Caki2 (cell line): ENCODE measurements at places on chromosomes 1 and 21. TPM values are rescaled to one million over a fixed set of nuclear protein-coding genes. Genes with fewer than 3 reads are reported as not detected.
A peak's percentile ranks its signal among the peaks of the same experiment; 100 is the strongest.

GRCh38 chr1:92951141-92951582 is 10.1 kb downstream of the DIPK1A start:
- DNase-seq, result peak; percentile 74

The SYPL2 gene
- total RNA-seq, result not detected in 2 replicates

DNA sequence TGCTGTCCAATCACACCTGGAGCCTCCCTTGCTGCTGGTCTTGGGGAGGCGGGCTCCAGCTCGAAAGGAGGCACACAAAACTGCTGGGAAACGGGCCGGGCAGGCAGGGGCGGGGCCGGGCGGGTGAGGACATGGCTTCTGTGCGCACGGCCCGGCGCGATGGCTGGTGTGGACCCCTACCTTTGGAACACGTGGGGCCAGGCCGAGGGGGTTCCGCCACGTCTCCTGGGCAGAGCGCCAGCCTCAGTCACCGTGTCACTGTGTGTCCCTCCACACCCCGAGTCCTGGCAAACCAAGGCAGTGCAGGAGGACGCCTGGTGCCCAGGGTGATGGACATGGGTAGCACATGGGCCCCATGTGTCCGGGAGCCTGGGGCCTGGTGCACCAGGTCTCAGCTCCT is 42.0 kb upstream of the ADARB1 start:
- DNase-seq, result no peak

The FAF1 gene
- 23.7 and 75.4 TPM in 2 replicates for total RNA-seq

The SLC6A9 gene
- 0.20 TPM in 1 of 2 replicates, not detected in the other for total RNA-seq

- DNase-seq, result no peak
Observed at GRCh38 chr1:39759436-39759726, 11.8 kb downstream of the OXCT2 start.

DNA sequence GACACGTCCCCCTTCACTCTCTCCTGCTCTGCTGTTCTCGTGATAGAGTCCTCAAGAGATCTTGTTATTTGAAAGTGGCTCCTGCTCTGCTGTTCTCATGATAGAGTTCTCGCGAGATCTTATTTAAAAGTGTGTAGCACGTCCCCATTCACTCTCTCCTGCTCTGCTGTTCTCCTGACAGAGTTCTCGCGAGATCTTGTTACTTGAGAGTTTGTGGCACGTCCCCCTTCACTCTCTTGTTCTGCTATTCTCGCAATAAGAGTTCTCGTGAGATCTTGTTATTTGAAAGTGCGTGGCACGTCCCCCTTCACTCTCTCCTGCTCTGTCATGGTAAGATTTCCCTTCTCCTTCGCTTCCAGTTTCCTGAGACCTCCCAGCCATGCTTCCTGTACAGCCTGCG is 47.9 kb downstream of the SMYD3 start:
- no peak for DNase-seq

DNA sequence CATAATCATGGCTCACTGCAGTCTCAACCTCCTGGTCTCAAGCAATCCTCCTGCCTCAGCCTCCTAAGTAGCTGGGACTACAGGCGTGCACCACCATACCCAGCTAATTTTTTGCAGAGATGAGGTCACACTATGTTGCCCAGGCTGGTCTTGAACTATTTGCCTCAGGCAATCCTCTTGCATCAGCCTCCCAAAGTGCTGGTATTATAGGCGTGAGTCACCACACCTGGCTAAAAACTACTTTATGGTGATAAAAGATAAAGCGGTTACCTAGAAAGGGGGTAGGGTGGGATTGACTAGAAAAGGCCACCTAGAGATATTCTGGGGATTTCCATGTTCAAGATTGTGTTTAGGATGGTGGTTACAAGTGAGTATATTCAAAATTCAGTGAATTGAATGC is 5.0 kb downstream of the TSTD1 start:
- DNase-seq, result no peak

- DNase-seq, result no peak
Observed at GRCh38 chr1:38814444-38814983, 45.1 kb downstream of the RRAGC start.

The ST7L gene
- total RNA-seq, result 11.2 and 12.8 TPM in 2 replicates

The LCE3E gene
- total RNA-seq, result not detected in 2 replicates

GRCh38 chr1:187129132-187129531 is 300.4 kb downstream of the PLA2G4A start:
- no peak for DNase-seq

The NHLH1 gene
- not detected in 2 replicates for total RNA-seq

The LAD1 gene
- 3.6 TPM in 1 of 2 replicates, not detected in the other for total RNA-seq

DNA sequence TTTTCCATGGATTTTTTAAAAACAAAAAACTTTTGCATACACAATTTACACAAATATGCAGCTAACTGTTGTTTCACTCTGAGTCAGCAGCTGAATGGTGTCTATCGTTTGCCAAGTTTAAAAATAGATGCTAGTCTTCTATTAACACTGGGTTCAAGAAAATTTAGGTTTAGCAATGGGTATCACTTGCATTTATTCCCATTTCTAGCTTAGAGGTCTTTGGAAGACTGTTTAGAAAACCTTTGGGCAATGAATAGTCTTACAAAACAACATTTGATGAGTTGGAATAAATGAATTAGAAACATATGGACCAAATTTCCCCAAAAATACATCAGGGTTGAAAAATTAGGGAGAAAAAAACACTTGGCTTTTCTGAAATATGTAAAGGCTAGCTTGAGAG is 165.8 kb downstream of the LYPLAL1 start:
- DNase-seq, result no peak

The ANKRD65 gene
- not detected in 2 replicates for total RNA-seq

GRCh38 chr1:77406661-77407060 is 124.8 kb downstream of the AK5 start:
- DNase-seq, result no peak

DNA sequence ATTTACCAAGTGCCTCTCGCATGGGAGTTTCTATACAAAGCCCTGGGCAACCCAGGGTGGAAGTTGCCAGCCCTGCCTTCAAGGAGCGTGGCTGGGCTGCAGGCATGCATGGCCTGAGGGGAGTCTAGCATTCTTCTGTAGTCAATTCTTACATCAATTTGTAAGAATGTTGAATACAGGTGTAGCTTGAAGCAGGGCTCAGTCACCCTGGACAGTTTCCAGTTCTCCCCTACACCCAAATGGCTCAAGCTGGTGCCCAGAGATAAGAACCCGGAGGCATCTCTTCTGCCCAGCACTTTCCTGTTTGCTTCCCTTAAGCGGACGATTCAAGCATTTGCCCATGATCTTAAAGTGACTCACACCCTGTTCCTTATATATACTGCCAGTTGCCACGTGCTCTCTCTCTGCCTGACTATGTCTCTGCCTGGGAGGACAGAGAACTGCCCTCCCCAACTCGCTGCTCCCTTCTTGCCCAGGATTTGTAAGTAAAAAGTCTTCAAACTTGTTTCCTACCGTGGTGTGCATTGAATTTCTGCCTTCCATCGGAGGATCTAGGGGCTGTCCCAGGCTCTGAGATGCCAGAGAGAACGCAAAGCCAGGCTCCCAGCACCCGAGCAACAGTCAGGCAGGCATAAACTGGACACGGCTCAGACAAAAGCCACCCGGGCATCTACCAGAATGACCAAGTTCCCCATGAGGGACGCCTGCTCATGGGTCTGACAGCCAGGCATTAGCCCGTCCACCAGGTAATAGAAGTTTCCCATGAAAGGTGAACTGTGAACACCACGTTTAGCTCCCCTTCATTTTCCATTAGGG is 50.9 kb upstream of the AJAP1 start:
- DNase-seq, result peak; percentile 68

DNA sequence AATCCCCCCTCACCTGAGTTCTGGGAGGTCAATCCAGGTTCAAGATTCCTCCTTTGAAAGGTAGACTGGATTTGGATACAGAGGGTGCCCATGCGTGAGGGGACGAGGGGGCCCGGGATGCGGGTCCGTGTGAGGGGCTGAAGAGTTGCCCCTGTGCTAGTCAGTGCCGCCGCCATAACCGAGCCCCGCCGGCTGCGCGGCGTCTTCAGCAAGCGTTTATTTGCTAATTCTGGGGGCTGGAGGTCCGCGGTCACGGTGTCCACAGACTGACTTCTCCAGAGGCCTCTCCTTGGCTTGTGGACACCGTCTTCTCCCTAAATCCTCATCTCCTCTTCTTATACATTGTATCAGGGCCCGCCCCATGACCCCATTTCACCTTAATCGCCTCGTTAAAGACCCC is 20.9 kb upstream of the SAMD11 start:
- DNase-seq, result no peak

DNA sequence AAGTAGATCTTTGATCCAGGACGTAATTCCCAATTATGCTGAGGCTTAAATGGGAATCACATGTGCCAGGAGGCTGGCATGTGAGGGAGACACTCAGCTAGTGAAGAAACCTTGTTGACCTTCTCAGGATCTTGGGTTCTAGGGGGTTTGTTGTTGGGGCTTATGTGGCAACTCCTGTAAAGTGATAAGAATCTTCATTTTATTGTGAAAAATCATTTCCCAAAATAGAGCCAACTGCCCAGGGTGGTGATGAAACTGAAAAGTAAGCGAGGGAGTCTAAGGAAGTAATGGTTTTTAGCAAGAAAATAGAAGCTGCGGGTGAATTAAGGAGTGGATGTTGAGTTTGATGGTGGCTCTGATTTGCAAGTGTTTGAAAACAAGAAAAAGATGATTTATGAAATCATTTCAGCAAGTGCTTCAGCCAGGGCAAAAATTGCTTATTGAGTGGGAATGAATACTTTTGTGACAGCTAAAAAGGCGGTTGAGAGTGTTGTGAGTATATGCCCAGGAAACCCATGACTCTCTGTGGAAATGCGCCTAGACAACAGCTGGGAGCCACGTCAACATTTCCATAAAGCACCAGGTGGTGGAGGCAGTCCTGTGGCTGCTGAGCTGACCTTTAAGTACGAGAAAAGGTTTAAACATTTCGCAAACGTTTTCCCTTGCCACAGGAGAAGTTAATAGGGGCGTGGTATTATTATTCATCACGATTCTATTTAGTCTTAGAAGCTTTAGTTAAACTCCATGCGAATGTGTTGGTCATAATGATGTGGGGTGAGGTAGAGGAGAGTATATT is 102.7 kb downstream of the HMGB4 start:
- no peak for DNase-seq

The OR2T2 gene
- total RNA-seq, result not detected in 2 replicates

The RNU1-4 gene
- not detected in 2 replicates for total RNA-seq

- DNase-seq, result no peak
Observed at GRCh38 chr1:169970114-169970513, 76.4 kb upstream of the SCYL3 start.

DNA sequence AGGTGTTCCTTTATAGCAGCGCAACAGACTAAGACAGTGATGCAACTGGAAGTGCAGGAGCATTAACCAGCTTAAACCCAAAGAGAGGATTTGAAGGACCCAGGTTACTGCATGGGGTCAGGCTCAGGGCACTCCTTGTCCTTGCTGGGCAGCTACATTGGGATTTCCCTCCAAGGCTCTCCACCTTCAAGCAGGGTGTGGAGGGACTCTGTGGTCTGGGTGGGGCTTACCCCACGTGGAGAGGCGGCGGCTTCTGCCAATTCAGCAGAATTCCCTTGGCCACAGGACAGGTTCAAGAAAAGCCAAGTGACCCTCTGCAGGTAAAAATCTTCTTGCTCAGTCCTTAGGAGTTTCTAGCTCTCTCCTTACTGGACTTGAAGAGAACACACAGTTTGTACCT is 6.5 kb downstream of the RRP1B start:
- DNase-seq, result no peak

- DNase-seq, result no peak
Observed at GRCh38 chr1:89724369-89725010, 91.6 kb downstream of the LRRC8C start.

DNA sequence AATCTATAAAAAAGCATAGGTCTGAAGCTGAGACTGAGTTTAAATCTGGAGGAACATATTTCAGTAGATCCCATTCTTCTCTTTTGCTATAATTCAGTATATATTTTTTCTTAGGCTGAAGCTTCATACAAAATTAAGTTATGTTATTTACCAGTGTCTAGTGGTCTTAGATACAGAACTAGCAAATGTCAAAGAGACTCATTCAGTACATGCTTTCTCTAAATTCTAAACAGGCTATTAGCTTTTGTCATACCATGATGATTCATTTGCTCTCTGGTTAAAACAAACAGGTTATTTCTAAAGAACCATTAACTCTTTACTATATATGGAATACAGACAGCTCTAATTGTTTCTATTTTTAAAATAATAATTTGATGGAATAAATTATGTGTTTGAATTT is 1170.2 kb upstream of the PRMT6 start:
- no peak for DNase-seq

- DNase-seq, result no peak
Observed at GRCh38 chr1:200972985-200973742, 50.4 kb downstream of the KIF21B start.

GRCh38 chr1:166184897-166185296 is 18.1 kb upstream of the FAM78B start:
- DNase-seq, result no peak

The DDR2 gene
- total RNA-seq, result not detected in 2 replicates

The PROK1 gene
- total RNA-seq, result not detected in 2 replicates

GRCh38 chr1:44484155-44484688 is 79.2 kb downstream of the RNF220 start:
- DNase-seq, result peak; percentile 51

The DDAH1 gene
- total RNA-seq, result 11.8 and 16.9 TPM in 2 replicates

GRCh38 chr1:4101459-4102161 is 201.5 kb upstream of the C1orf174 start:
- no peak for DNase-seq

- DNase-seq, result no peak
Observed at GRCh38 chr1:1273209-1273511, 494 bp downstream of the UBE2J2 start.

- no peak for DNase-seq
Observed at GRCh38 chr1:203592156-203592555, 34.5 kb upstream of the ATP2B4 start.

DNA sequence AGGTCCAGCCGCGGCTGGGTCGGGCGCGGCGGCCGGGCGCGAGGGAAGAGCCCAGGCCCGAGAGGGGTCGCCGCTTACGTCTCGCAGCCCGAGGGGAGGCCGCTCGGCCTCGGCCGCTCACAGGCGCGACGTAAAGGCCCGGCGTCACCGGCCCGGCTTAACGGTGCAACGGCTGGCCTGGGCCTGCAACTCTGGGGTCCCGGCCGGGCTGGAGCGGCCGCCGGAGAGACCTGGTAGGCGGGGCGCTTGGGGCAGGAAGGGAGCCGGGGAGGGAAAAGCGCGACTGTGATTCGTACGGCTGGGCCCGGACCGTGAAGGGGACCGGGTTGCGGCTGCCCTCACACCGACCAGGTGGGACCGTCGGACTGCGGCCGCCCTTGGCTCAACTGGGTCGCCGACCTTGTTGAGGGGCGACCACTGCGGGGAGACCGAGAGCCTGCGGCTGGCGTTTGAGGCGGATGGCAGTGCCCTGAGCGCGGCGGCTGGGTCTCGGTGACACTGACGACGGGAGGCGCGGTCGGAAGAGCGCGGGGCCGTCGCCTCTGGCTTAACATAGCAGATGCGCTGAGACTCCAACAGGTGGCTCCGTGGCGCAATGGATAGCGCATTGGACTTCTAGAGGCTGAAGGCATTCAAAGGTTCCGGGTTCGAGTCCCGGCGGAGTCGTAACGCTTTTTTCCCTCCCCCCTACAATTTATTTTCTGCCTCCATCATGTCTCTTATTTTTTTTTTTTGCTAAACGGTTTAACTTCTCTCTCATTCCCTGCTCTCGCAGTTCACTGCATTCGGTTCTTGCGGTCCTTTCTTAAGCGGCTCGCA is 31.8 kb downstream of the DNTTIP2 start:
- DNase-seq, result peak; percentile 91

The SLC9C2 gene
- not detected in 2 replicates for total RNA-seq

The RNU1-2 gene
- total RNA-seq, result not detected in 2 replicates

GRCh38 chr1:211684791-211685190 is 9.4 kb upstream of the NEK2 start:
- no peak for DNase-seq
